ENCODE measurements at places on chromosomes 2 and 18. TPM values are rescaled to one million over a fixed set of nuclear protein-coding genes. Genes with fewer than 3 reads are reported as not detected.

- H3K27ac ChIP-seq = no peak overlapping the region
- H3K4me1 ChIP-seq = peaks cover 8% of the 10 kb centered on the region
- H3K27me3 ChIP-seq = no peaks in the 10 kb centered on the region
- H3K36me3 ChIP-seq = no peaks in the 10 kb centered on the region
- no peak overlapping the region for H3K4me3 ChIP-seq
Measured at GRCh38 chr18:34820360-34821065, 110.4 kb downstream of the DTNA start.

- peaks cover 20% of the 10 kb centered on the region for H3K4me1 ChIP-seq
- no peaks in the 10 kb centered on the region for H3K27me3 ChIP-seq
- peaks cover 1% of the 10 kb centered on the region for H3K36me3 ChIP-seq
- H3K4me3 ChIP-seq = no peak overlapping the region
Measured at GRCh38 chr2:217279140-217279539, 419.3 kb upstream of the TNP1 start.

DNA sequence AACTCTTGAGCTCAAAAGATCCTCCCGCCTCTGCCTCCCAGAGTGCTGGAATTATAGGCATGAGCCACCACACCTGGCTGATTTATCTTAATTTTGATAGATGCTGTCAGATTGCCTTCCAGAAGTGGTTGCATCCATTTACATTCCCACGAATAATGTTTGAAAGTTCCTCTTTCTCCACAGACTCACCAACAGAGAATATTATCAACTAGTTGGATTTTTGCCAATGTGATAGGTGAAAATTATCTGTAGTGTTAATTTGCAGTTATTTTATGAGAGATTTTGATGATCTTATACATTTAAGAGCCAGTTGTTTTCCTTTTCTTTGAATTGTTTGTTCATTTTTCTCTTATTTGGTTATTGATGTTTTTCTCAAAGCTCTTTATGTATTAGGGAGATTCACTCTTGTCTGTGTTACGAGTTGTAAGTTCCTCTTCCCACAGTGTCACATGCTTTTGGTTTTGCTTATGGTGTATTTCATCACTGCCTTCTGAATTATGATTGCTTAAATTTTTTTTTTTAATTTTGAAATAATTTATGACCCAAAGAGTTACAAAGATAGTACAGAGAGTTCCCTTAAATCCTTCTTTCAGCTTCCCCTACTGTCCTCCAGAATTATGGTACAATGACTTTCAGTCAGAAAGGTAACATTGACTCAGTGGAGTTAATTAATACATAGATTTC, 20.7 kb upstream of the NT5DC4 start:
- H3K36me3 ChIP-seq = no peaks in the 10 kb centered on the region
- no peak overlapping the region for H3K27ac ChIP-seq
- no peaks in the 10 kb centered on the region for H3K4me1 ChIP-seq
- no peaks in the 10 kb centered on the region for H3K27me3 ChIP-seq
- DNase-seq = no peak

GRCh38 chr2:81238462-81238861, 933.9 kb upstream of the LRRTM1 start:
- no peak for DNase-seq
- H3K36me3 ChIP-seq = no peaks in the 10 kb centered on the region
- no peak overlapping the region for H3K4me3 ChIP-seq
- no peak overlapping the region for H3K27ac ChIP-seq
- no peaks in the 10 kb centered on the region for H3K27me3 ChIP-seq

GRCh38 chr18:45690975-45691815, 32.8 kb upstream of the SLC14A1 start:
- H3K27me3 ChIP-seq = no peaks in the 10 kb centered on the region
- no peaks in the 10 kb centered on the region for H3K36me3 ChIP-seq
- H3K27ac ChIP-seq = no peak overlapping the region
- H3K4me3 ChIP-seq = no peak overlapping the region

DNA sequence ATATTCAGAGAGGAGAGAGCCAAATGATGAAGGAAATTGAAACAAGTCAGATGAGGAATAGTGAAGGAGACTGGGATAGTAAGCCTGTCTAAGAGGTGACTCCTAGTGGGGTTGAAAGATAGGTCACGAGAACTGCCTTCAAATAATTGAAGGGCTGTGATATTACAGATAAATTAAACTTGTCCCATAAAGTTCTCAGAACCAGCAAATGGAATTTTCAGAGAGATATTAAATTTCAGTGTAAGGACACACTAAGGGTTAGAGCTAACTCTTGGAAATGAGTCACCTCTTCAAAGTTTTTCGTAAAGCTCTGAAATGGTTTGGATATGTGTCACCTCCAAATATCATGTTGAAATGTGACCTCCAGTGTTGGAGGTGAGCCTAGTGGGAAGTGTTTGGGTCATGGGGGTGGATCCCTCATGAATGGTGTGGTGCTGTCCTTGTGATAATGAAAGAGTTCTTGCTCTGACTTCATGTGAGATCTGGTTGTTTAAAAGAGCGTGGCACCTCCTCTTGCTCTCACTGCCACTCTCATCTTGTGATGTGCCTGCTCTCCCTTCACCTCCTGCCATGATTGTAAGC, 87.3 kb downstream of the BABAM2 start:
- H3K4me1 ChIP-seq = peaks cover 2% of the 10 kb centered on the region
- H3K27me3 ChIP-seq = no peaks in the 10 kb centered on the region
- peak; percentile 96 for DNase-seq
- no peak overlapping the region for H3K4me3 ChIP-seq

GRCh38 chr2:25976983-25977741, 5.1 kb downstream of the KIF3C start:
- H3K4me1 ChIP-seq = peaks cover 32% of the 10 kb centered on the region
- no peak for DNase-seq
- peaks cover 6% of the 10 kb centered on the region for H3K36me3 ChIP-seq
- no peaks in the 10 kb centered on the region for H3K27me3 ChIP-seq
- H3K27ac ChIP-seq = no peak overlapping the region

- peaks cover 10% of the 10 kb centered on the region for H3K27me3 ChIP-seq
- no peak overlapping the region for H3K27ac ChIP-seq
- no peaks in the 10 kb centered on the region for H3K4me1 ChIP-seq
- no peaks in the 10 kb centered on the region for H3K36me3 ChIP-seq
- no peak for DNase-seq
Measured at GRCh38 chr18:69401972-69402532, 1.4 kb downstream of the DOK6 start.

DNA sequence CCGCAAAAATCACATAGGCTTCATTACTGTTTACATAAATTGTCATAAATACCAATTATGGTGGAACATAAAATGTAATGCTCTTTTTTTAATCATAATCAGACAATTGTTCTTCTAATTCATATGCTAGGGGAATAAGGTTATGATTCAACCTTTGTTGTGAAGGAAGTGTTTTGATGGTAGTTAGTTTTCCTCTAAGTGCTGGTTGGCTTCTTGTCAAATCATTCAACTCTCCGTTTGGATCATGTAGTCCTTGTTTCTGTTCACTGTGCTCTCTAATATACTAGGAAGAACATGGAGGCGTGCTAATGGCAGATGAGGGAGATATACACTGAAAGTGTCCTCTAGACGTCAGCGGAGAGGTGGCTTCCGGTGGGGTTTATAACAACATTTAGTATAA, 1938.0 kb upstream of the PIK3C3 start:
- H3K27me3 ChIP-seq = no peaks in the 10 kb centered on the region
- no peaks in the 10 kb centered on the region for H3K4me1 ChIP-seq
- no peak overlapping the region for H3K27ac ChIP-seq
- H3K4me3 ChIP-seq = no peak overlapping the region
- DNase-seq = no peak

SALL3 gene
- not detected for total RNA-seq

LIMS3 gene
- total RNA-seq = 12.7 TPM

TFCP2L1 gene
- not detected for total RNA-seq

- H3K27me3 ChIP-seq = no peaks in the 10 kb centered on the region
- no peaks in the 10 kb centered on the region for H3K4me1 ChIP-seq
- no peak overlapping the region for H3K4me3 ChIP-seq
- H3K36me3 ChIP-seq = no peaks in the 10 kb centered on the region
- H3K27ac ChIP-seq = no peak overlapping the region
- DNase-seq = no peak
Measured at GRCh38 chr2:177547122-177547521, 154.5 kb downstream of the AGPS start.

DNA sequence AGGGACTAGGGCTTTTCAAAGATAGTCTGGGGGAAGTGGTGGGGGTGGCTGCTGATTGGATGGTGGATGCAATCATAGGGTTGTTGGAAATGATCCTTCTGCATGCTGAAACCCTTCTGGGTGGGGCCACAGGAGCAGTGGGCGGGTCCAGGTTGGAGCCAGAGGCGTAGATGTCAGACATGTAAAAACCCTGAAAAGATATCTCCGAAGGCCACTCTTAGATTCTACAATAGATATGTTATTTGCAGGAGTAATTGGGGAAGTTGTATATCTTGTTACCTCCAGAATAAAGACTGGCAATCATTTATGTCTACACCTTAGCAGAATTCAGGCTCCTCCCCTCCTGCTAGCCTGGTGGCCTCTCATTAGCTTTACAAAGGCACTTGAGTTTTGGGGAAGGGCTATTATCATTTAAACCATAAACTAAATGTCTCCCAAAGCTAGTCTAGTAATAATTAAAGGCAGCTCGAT, 8.2 kb upstream of the FAM98A start:
- H3K27ac ChIP-seq = no peak overlapping the region
- H3K27me3 ChIP-seq = no peaks in the 10 kb centered on the region
- no peaks in the 10 kb centered on the region for H3K36me3 ChIP-seq
- no peak overlapping the region for H3K4me3 ChIP-seq

GRCh38 chr2:88865801-88866371, 174.4 kb downstream of the RPIA start:
- no peak overlapping the region for H3K27ac ChIP-seq
- DNase-seq = no peak
- H3K27me3 ChIP-seq = 0 out of 2 replicates have a peak, but pooled peaks cover 2% of the 10 kb centered on the region
- H3K36me3 ChIP-seq = no peaks in the 10 kb centered on the region

QPCT gene
- total RNA-seq = 2.2 TPM

DNA sequence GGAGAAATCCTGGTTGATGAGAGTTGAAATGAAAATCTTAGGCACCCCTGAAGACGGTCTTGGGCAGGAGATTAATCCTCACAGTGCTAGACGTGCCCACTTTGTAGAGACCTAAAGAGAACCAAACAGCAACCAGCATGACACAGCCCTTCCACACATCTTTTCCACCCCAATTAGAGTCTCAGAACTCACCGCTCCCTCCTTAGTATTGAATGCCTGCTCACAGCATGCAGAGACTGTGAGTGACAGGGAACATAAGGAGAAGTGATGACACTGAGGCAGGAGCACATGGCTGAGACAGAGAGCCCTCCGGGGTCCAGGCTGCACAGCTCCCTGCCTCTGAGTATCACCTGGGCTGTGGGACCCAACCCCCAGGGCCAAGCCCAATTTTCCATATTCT, 367.6 kb downstream of the EIPR1 start:
- no peaks in the 10 kb centered on the region for H3K4me1 ChIP-seq
- no peak overlapping the region for H3K4me3 ChIP-seq
- no peaks in the 10 kb centered on the region for H3K36me3 ChIP-seq
- H3K27ac ChIP-seq = no peak overlapping the region
- no peaks in the 10 kb centered on the region for H3K27me3 ChIP-seq

GRCh38 chr2:16625759-16626158, 39.9 kb downstream of the CYRIA start:
- no peak overlapping the region for H3K27ac ChIP-seq
- no peak for DNase-seq
- H3K27me3 ChIP-seq = no peaks in the 10 kb centered on the region
- H3K4me3 ChIP-seq = no peak overlapping the region

DNA sequence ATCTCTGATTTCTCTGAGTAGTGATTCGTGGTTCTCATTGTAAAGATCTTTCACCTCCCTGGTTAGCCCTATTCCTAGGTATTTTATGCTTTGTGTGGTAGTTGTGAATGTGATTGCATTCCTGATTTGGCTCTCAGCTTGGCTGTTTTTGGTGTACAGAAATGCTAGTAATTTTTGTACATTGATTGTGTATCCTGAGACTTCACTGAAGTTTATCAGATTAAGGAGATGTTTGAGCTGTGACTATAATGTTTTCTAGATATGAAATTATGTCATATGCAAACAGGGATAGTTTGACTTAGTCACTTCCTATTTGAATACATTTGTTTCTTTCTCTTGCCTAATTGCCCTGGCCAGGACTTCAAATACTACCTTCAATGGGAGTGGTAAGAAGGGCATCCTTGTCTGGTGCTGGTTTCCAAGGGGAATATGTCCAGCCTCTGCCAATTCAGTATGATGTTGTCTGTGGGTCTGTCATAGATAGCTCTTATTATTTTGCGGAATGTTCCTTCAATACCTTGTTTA, 251.9 kb upstream of the ZNF804A start:
- DNase-seq = no peak
- no peaks in the 10 kb centered on the region for H3K36me3 ChIP-seq
- H3K27ac ChIP-seq = no peak overlapping the region
- H3K4me1 ChIP-seq = no peaks in the 10 kb centered on the region
- H3K27me3 ChIP-seq = no peaks in the 10 kb centered on the region

DNA sequence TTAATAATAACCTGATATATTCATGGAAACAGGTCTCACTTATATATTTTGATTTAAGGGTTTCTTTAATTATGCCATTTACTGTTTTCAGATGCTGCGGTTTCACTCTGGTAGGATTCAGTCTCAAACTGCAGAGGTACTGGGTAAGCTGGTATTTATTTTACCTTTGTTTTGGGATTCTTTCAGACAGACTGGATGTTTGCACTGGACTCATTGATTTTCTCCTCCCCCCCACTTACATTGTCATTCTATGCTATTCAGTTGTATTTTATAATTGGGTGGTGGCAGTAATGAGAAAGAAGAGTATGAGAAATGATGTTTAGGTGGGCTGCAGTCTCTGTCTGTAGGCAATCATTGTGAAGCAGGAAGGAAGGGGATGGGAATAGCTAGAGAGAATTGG, 155.6 kb downstream of the AQP4 start:
- no peaks in the 10 kb centered on the region for H3K36me3 ChIP-seq
- H3K4me1 ChIP-seq = no peaks in the 10 kb centered on the region
- no peak overlapping the region for H3K4me3 ChIP-seq

DNA sequence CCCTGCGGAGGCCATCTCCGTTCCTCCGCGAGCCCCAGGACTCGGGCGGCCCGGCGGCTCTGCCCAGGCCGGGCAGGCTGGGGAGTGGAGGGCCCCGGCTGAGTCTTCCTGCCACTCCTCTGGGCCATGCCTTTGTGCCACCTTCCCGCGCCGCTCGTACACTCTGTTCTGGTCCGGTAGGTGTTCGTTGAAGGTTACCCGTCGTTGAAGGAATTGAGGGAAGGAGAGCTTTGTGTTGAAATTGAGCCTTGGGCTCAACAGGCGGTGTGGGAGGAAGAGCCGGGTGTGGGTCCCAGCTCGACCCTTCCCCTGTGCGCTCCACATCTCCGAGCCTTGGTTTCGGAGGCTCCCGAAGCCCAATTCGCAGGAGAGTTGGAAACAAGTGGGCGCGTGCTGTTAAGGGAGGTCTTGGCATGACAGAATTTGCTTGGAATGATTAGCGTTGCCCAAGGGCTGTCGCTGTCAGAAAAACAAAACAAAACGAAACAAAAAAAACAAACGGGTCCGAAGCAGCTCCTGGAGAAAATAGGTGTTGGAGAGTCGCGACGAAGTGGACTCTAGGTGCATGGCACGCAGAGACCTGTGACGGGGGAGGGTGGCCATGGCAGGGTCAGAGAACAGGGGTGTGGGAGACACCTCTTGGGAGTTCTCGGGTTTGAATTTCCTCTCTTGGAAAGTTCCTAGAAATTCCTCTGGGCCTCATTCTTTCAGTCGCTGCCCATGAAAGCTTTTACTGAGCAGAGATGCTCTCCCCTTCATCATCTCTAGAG, 1.2 kb upstream of the MZT2A start:
- peak overlapping the region; percentile 76 for H3K4me3 ChIP-seq
- peak overlapping the region; percentile 74 for H3K27ac ChIP-seq
- H3K27me3 ChIP-seq = no peaks in the 10 kb centered on the region
- no peak for DNase-seq
- peaks cover 3% of the 10 kb centered on the region for H3K4me1 ChIP-seq

- no peaks in the 10 kb centered on the region for H3K27me3 ChIP-seq
- H3K4me3 ChIP-seq = no peak overlapping the region
- no peaks in the 10 kb centered on the region for H3K36me3 ChIP-seq
- H3K4me1 ChIP-seq = no peaks in the 10 kb centered on the region
- no peak for DNase-seq
Measured at GRCh38 chr2:168992591-168993349, 38.4 kb downstream of the ABCB11 start.

FSHR gene
- not detected for total RNA-seq

ANKRD62 gene
- total RNA-seq = not detected
